ENCODE measurements at places on chromosomes 11 and 22.

DNA sequence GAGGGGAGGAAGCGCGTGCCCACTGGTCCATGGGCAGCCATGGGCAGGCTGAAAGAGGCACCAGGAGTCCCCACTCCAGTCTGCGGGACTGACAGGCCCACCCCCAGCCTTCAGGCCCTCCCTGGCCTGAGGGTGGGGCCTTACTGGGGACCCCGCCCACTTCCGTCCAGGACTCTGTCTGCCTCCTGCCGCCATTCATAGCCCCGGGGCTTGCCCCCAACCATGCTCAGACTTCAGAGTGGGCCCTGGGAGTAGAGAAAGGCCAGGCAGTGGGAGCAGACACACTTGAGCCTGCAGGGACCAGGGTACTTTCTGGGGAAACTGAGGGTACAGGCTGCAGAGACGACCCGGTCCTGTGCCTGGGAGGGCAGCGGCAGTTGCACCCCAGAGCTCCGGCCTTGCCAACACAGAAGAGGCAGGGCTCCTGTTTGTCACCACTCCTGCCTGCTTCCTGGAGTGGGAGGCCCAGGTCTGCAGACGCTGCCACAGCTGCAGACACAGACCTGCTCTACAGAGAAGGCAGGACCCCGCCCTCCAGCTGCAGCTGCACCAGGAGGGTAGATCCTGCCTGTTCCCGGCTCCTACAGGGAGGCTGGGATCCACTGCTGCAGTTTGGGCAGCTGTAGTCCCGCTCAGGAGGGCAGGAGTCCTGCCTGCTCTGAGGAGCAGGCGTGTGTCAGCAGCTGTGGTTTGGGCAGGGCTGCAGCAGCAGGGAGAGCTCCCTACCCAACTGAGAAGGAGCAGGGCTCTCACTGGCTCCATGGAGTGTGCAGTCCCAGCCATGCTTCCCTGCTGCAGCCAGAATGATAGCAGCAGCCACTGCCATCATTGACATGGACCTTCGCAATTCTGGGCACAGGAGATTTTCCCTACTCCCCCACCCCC lies 387.9 kb upstream of the ANO3 start:
- no peak for DNase-seq

DNA sequence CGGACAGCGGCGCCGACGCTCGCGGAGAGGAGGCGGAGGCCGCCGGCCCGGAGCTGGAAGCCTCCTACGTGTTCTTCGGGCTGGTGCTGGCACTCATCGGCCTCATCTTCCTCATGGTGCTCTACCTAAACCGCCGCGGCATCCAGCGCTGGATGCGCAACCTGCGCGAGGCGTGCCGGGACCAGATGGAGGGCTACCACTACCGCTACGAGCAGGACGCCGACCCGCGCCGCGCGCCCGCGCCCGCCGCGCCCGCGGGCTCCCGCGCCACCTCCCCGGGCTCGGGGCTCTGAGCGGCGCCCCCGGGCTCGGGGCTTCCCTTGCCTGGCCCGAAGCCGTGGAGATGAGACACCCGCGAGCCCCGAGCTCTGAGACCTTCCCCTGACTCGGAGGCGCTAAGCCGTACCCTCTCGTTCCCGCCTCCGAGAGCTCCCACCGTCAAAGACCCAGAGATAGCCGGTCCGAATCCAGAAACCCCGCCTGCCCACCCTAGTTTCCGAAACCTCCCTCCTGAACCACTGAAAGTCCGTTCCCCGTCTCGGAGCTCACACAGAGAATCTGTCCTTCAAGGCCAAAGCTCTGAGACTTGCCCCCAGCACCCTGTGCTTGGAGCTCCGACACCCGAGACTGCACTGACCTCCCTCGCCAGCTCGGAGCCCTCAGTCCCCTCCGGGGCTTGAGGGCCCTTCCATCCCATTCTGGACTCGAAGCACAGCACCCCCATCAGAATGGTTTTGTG lies 1.5 kb downstream of the TPBGL start:
- no peak for DNase-seq

DNA sequence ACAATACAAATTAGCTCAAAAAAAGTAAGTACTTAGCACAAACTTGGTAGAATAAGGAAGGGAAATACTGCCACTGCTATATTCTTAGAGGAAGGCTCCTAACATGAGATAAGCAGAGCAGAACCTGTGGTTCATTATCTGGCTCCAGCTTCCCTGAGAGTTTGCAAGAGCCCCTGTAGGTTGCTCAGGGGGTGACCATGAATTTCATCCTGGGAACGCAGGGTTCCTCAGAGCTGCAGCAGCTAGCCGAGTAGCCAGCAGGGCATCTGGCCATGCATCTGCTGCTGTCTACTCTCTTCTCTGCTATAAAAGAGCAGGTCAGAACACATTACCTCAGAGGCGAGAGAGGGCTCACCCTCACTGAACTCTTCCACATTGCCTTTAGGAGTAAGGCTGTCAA lies 67.3 kb downstream of the TRPC6 start:
- DNase-seq = no peak

DNA sequence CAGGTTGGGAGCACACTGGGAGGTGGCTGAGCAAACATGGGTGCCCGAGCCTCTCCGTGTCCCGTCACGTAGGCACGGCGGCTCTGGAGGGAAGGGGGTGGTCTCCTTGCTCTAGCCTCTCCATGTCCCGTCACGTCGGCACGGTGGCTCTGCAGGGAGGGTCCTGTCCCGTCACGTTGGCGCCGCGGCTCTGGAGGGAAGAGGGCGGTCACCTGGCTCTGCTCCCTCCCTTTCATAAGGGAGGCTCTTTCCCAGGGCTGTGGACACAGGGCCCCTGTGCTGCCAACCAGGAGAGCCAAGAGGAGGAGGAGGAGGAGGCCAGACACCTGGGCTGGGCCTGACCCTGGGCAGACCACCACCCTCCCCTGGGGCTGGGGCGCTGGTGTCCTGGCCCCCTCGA lies 1173.7 kb downstream of the BRD1 start:
- DNase-seq = no peak

DNA sequence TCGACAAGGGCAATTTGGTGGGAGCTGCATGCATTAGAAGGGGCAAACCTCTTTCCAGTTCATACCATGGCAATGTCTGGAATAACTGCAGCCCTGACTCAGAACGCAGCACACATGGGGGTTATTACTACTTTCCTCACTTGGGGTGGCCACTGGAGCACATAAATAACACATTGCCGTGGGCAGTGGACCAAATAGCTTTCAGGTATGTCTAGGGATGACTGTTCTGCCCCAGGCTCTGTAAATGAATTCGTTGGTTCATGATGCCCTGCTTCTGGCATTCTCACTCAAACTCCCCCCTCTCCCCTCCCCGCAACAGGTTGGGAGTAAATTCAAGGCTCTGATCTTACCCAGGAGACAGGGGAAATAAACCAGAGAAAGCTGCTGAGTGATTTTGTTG lies 238.0 kb upstream of the PLET1 start:
- DNase-seq = no peak

DNA sequence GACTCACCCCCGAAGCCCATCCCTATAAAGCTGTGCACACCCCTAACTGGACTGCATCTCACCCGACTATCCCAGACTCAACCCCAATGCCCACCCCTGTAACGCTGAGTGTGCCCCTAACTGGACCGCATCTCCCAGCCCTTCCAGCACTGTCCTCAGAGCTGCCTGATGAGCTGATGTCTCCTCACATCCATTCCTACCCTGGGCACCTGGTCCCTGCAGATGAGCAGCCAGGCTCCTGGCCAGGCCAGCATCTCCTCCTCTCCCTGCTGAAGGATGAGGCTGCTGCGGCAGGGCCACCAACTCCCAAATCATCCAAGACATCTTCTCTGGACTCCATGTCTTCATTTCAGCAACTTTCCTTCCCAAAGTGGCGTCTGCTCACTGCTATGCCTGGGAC lies 332.1 kb downstream of the CTTN start:
- no peak for DNase-seq
